ENCODE measurements at places on chromosomes 12 and 14.

GRCh38 chr12:61213646-61214045, 1046.6 kb upstream of the USP15 start:
- no peak for DNase-seq

- no peak for DNase-seq
These were observed 22.9 kb downstream of the SYNE3 start for GRCh38 chr14:95493503-95493902.

DNA sequence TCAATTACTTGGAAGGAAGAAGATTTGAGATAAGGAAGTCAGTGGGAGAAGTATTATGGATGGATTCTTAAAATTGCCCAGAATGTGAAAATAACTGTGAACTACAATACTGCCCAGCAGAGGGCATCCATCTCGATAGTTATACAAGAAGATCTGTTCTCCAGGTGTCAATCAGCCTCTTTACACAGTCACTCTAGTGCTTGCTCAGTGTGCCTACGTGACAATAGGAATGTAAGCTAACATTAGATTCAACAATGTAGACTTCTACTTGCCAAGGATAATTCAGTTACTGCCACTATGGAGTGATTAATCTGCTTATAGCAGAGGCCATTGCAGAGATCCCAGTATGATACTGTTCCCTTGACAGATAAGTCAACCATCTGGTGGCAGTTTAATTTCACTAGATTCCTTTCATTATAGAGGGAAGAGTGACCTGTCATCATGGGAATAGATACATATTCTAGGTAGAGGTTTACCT, 10.6 kb upstream of the MAP4K5 start:
- DNase-seq, result no peak

- no peak for DNase-seq
These were observed 26.4 kb downstream of the GLIPR1L1 start for GRCh38 chr12:75360920-75361319.

DNA sequence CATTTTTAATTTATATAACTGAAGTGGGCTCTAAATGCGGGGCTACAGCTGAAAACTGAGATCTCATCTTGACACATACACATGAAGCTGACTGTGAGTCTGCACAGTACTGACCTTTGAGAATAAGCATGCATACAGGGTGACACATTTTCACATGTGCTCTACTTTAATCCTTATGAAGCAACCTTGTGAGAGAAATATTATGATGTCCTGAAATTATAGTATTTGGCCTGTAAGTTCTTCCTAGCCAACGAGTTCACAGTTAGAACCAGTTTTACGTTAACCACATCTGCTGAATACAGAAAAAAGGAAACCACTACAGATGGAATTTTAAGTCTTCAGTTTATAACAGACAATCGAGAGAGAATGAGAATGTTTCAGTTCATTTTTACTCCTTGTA, 70.3 kb downstream of the SPPL3 start:
- DNase-seq, result no peak

DNA sequence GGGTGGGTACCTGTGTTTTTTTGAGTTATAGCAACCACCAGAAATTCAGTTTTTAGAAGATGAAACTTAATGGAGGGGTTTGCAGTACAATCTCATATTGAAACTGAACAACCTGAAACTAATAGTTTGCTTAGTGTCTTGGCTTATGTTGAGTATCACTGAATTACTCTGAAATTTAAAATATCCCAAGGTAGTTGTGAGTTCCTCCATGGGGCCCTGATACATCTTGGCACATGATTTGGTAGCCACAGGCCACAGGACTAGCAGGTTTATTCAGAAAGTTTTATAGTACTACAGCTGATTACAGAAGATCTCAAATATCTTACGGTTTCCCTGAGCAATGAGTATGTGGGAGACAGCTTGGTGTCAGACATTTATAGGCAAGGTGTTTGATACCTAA, 10.4 kb downstream of the PTGES3 start:
- DNase-seq, result no peak

GRCh38 chr14:105292826-105293711, 7.7 kb downstream of the BRF1 start:
- DNase-seq, result no peak

DNA sequence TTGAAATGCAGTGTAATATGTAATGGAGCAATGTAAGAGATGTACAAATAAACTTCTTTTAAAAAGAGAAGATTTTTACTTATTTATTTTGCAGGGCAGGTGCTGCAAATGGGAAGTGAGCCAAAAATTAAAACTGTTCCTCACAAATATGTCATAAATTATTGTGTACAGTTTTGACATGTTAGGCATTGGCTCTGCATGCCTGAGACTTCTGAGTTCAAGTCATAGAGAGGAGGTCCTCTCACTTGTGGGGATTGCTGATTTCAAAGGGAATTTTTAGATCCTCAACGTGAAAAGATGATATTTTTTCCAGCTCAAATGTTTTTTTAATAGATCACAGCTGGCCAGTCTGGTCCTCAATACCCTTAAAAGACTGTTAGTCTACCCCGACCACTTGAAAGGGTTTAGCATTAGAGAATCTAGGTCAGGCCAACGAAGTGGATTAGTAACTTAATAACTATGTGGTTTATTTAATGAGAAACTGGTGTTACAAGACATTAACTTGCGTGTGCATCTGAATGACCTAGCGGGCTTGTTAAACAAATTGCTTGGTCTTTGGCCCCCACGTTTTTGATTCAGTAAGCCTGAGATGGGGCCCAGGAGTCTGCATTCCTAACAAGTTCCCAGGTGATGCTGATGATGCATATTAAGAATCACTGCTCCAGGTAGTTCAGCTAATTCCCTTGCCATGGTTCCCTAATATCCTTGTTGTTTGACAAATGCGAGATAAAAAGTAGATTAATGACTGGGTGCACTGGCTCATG, 30.9 kb upstream of the WDR89 start:
- no peak for DNase-seq

DNA sequence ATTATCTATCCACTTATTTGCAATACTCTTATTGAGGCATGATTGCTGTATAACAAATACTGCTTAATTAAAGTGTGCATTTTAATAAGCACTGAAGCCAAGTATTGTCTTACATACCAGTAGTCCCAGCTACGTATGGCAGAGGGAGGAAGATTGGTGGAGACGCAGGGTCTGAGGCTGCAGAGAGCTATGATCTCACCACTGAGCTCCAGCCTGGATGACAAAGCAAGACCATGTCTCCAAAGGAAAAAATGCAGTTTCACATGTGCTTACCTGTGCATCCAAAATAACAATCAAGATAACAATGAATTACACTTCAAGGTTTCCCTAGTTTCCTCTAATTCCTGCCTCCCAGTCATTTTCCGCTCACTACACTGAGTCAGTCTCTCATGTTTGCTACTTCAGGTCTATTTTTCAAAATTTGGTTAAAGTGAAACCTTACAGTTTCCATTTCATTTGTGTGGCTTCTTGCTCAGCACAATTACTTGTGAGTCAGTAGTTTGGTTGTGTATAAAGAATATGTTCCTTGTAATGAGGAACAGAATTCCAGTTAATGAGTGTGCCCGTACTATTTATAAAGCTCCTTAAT, 1250.1 kb downstream of the TMEM121 start:
- DNase-seq, result no peak

DNA sequence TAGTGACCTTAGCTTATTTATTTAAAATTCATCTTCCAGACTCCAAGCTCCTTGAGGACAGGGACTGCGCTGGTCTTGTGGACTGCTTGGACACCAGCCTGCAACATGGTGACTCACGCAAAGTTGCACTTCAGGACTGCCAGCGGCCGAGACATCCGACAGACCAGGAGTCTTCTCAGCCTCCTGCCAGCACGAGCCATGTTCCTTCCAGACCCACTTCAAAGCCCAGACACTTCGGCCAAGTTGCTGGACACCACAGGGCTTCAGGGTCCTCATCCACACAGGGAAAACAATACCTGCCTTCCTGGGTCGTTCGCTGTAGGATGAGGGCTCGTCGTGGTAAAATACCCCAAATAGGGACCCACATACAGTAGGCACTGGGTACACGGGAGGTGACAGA, 88.7 kb downstream of the BCL11B start:
- DNase-seq, result no peak

DNA sequence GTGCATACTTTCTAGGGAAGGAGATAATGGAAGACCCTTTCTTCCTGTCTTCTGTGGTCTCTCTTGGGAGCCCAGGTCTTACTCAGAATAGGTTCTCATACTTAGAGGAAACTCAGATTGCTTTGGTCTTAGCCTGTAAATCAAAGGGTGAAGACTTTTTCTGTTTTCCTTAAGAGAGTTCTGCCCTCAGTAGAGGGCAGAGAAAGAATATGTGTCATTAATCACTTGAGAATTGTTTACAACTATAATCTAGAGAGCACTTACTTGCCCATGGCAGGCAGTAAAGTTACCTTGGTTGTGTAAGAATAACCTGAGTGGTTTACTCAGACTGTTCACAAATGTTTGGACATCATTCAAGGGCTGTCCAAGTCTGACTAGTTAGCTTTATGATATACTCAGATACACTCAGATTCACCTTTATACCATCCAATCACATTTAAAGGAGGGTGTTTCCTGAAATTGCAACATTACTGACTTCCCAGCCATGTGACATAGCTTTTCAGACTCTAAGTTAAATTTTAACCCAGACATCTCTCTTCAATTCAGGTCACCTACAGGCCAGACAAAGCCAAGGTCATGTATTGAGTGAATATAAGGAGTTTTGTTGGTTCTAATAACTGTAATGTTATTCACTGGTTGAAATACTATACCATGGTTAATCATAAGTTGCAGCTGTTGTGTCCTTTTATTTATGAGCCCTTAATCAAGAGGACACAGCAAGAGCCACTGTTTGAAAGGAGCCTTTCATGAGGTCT, 372.2 kb downstream of the RAD51B start:
- DNase-seq, result no peak

DNA sequence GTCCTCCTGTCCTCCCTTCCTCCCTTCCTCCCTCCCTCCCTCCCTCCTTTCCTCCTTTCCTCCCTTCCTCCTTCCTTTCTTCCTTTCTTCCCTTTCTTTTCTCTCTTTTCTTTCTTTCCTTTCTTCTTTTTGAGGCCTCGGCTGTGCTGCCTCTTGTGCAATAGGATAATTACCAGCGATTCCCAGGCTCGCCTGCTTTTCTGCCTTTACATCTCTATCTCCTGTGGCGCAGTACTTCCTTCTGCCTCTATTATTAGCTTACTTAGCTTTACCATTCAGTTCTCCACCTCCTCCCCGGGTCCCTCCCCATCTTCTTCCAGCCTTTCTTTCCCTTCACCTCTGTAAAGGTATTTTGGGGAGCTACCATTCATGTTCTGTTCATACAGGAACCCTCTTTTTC, 19.9 kb downstream of the ETV6 start:
- no peak for DNase-seq

GRCh38 chr14:22564463-22564862, 24.6 kb downstream of the DAD1 start:
- DNase-seq, result no peak

DNA sequence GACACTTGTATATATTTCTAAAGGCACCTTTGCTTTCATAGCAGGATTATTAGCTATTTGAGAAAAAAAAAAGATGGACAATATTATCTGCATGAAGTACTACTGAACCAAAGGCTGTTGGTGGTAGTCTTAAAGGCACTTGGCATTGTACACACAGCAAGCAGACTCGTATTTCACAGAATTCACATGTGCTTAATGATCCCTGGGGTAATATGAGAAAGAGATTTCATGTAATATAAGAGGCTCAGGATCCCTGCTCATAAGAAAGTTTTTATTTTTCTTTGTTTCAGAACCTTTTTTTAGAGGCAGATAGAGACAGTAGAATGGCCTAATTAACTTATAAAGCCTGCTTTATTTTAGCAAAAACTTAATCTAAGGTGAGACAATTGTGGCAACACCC, 59.5 kb downstream of the SYNE2 start:
- DNase-seq, result no peak

- DNase-seq, result no peak
These were observed 267.1 kb downstream of the CACNA1C start for GRCh38 chr12:2319737-2320506.

- no peak for DNase-seq
These were observed 144.7 kb upstream of the BTG1 start for GRCh38 chr12:92290350-92290695.

GRCh38 chr12:30624009-30624408, 71.7 kb downstream of the IPO8 start:
- no peak for DNase-seq

DNA sequence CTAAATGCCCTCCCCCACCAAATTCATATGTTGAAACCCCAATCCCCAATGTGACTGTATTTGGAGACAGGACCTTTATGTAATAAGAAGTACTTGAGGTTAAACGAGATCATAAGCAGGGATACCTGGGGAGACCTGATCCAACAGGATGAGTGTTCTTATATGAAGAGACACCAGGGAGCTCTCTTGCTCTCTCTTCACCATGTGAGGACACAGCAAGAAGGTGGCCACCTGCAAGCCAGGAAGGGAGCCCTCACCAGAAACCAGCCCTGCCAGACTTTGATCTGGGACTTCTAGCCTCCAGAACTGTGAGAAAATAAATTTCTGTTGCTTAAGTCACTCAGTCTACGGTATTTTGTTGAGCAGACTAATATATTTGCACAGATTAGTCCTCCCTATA, 113.6 kb downstream of the NUAK1 start:
- no peak for DNase-seq

DNA sequence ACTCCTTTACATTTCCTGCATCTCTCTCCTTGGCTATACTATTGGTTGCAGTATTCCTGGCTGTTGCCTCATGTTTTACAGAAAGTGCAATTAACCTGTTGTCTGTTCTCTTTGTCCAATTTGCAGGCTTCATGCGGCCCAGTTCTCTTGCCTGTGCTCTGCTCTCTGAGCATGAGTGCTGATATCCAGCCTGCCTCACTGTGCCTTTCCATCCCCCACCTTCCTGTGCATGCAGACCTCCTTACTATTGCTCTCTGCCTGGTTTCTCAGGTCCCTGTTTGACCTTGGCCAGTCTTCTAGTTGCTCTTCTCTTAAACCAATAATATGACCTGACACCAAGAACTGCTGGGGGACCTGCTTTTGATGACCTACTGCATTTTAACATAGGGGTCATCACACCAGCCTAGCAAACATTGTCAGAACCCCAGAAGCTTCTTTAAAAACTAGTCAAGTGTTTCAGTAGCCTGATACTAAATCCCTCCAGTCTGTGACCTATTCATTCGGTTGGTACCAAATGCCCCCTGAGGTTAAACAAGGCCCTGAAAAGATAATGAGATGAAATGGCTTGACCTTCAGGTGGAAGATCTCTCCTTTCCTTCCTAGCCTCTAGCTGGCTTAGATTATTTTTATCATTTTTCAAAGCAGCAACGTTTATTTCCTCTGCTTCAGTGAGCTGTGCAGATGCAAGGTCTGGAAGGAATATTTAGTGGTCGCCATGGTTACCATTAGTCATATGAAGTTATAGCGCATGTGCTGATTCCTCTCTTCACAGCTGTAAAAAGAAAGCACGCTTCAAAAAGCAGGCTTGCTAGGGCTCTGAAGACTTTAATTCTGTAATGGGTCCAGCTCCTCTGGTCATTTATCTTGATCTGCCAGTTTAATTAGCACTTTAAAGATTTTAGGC, 216.5 kb downstream of the PHLDA1 start:
- DNase-seq, result no peak

DNA sequence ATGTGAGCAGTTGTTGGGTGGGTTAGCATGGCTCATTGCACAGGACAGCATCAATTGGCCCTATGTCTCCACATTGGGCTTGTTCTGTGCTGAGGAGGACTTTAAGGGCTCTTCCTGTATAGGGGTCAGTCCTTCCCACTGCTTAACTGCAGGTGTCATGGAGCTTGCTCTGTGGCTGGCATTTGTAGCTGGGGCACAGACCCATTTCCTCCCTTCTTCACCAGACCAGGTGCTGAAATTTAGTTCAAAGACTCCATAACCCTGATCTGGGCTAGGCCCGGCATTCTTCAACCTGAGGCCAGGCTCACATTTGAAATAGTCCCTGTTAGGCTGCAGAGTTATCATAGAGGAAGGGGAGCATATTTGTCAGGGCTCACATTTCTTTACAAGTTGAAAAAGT, 12.8 kb downstream of the CHST11 start:
- no peak for DNase-seq

- DNase-seq, result no peak
These were observed 9.9 kb upstream of the ADIPOR2 start for GRCh38 chr12:1680804-1681492.
